ENCODE measurements at places on chromosomes 1 and 21.

GRCh38 chr1:238772322-238772721, 614.0 kb upstream of the CHRM3 start:
- no peak for DNase-seq

DNA sequence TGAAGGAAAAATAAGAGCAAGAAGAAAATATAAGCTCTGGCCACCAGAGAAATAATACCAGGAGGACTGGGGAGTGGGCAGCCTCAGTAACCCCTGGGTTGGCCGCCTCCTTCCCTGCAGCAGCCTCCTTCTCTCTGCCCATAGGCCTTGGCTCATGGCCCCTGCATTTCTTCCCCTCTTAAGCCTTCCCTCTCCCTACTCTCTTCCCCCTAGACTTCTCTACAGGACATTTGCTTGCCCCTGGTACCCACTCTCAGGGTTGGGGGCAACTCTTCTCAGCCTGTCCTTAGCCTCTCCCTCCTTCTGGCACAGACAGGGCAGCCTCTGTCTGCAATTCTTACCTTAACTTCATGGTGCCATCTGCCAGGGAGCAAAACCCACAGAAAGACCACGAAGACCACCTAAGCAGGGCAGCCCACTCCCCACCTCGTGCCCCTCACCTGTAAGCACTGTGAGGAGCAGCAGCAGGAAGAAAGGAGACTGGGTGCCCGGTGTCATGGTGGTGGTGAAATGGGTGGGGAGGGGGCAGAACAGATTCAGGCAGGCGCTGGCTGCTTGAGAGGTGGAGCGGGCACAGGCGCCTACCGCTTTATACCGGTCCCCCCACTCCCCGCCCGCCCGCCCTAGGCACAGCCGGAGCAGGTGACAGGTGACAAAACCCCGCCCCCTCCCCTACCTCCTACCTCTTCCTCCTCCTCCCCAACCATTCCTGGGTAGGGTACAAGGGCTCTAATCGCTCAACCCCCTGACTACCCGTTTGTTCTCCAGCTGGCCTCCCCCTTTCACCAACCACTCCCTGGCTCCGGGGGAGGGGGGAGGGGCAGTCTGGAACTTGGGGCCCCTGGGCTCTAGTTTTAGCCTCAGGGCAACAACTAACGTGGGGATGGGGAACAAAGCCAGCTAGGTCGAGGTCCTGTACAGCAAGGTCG, 15.1 kb downstream of the THBS3 start:
- no peak for DNase-seq

GRCh38 chr1:7418442-7419080, 352.5 kb upstream of the VAMP3 start:
- no peak for DNase-seq

DNA sequence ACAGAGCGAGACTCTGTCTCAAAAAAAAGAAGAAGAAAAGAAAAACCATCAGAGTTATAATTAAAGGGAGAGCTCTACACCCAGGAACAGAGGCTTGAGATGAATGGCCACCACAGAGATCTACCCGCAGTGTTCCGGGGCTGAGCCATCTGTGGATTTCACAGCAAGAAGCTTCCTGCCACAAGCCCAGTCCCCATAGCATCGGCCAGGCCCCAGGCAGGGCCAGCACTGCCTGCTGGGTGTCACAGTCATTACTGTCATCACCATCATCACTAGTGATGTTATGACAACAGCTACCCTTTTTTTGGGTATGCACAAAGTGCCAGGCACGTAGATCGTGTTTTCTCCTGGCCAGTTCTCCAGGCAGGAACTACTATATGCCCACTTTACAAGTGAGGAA, 111.6 kb upstream of the VAMP3 start:
- no peak for DNase-seq

DNA sequence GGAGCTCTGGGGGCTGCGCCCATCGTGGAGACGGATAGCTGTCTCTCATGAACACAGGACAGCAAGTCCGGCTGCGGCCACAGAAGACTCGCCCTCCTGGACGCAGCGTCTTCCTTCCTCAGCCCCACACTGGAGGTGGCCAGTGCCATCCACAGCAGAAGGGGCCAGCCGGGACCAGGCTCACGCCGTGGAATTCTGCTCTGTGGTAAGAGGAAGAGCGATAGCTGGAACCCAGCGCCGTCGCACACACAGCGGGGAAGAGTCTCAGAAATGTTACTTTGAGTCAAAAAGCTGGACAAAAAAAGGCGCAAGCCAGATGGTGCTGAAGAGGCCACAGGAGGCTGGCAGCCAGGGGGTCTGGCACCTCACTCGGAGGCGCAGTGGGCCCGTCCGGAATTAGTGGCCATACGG, 113.9 kb upstream of the COL6A1 start:
- no peak for DNase-seq

DNA sequence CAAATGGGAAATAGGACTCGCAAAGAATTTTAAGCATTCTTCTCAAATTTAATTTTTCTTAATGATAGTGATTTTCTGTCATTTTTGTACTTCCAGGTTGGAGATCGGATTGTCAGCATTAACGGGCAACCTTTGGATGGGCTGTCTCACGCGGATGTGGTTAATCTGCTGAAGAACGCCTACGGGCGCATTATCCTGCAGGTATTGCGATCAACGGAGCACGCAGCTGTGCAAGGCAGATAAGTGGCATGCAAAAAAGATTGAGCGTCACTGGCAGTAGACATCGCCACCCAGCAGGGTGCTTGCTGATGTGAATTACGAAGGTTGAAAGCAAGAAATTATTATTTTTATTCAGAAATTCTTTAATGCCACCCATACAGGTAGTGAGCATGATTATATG, 65.9 kb upstream of the L1TD1 start:
- no peak for DNase-seq

GRCh38 chr1:89607156-89607555, 25.8 kb upstream of the LRRC8C start:
- no peak for DNase-seq

- no peak for DNase-seq
Observed at GRCh38 chr1:3283849-3284248, 170.6 kb upstream of the ARHGEF16 start.

GRCh38 chr1:171769171-171769570, 12.3 kb upstream of the METTL13 start:
- no peak for DNase-seq

DNA sequence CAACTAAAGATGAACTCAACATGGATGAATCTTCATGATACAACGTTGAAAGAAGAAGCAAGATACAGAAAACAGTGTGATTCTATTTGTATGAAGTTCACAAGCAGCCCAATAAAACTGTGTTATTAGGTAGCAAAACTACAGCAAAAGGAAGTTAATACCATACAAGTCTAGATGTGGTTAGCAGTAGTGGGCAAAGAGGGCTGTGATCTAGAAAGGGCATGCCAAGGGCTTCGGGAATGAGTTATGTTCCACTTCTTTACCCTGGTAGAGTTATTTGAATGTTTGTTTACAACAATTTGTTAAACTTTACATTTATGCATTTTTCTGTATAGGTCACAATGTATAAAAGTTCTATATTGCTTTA, 9.2 kb downstream of the TNFRSF9 start:
- DNase-seq, result no peak

DNA sequence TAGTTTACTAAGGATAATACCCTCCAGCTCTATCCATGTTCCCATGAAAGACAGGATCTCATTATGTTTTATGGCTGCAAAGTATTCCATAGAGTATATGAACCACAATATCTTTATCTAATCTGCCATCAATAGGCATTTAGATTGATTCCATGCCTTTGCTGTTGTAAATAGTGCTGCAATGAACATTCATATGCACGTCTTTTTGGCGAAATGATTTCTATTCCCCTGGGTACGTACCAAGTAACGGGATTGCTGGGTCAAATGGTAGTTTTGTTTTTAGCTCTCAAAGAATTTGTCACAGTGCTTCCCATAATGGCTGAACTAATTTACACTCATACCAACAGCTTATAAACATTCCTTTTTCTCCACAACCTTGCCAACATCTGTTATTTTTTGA, 750.9 kb downstream of the BRINP3 start:
- DNase-seq, result no peak

GRCh38 chr1:82931006-82931405, 1067.9 kb downstream of the TTLL7 start:
- DNase-seq, result no peak

- DNase-seq, result no peak
Observed at GRCh38 chr21:14290576-14290975, 74.6 kb downstream of the RBM11 start.

GRCh38 chr1:115311474-115311989, 26.5 kb downstream of the NGF start:
- no peak for DNase-seq

DNA sequence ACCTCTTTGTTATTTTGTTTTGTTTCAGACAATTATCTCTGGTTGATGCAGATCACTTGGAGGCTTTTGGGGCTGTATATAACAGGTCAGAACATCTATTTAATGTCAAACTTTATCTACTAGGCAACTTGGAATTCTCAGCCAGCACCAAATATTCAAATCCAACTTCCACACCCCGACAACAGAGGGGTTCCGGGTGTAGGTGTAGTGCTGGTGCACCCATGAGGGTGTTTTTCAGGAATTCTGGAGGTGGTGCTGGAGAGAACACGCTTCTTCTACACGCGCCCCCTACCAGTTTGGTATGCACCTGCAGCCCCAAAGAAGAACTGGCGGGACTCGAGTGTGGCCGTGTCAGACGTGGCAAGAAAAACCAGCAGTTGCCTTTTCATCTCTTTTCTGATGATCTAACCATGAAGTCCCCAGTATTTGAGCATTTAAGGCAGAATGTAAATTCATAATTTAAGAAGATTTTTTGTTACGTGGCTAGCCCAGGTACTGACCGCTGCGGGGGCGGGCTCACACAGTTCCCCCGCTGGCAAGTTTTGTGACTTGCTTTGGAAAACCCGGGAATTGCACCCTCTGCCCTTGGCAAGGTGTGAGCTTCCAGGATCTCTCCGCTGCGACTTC, 462 bp upstream of the TLCD4 start:
- DNase-seq, result no peak

DNA sequence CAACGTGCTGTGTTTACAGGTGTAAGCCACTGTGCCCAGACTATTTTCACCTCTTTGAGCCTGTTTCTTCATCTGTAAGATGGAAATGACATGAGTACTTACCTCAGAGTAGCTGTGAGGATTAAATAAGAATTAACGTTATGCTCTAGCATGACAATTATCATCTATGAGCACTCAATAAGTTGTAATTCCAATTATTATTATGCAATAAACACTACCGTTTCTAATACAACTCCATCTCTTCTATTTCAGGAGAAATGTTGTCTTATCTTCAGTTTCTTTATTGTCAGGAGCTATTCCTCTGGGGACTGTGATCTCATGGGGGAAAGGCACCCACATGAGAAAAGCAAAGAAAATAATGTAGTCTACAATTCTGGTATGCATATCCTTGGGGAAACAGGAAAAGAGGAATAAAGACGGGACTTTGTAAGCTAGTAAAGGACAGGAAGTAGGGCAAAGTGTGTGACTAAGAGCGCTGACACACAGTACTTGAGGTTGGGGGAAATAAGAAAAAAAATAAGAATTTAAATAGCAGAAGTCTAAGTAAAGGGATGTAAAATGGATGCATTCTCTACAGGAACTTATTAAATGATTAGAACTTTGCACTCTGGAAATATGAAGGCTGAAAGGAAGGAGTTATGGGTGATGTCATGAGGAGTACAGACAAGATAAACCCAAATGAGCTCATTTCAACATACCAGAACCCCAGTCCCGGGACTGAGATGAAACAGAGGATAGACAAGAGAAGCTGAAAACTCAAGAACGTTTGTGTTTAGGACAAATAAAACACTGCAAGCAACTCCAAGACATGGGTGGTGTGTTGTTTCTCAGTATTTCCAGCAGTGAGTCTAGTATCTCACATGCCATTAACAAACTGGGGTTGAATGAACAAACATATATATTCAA, 9.8 kb downstream of the PHC2 start:
- DNase-seq, result no peak

DNA sequence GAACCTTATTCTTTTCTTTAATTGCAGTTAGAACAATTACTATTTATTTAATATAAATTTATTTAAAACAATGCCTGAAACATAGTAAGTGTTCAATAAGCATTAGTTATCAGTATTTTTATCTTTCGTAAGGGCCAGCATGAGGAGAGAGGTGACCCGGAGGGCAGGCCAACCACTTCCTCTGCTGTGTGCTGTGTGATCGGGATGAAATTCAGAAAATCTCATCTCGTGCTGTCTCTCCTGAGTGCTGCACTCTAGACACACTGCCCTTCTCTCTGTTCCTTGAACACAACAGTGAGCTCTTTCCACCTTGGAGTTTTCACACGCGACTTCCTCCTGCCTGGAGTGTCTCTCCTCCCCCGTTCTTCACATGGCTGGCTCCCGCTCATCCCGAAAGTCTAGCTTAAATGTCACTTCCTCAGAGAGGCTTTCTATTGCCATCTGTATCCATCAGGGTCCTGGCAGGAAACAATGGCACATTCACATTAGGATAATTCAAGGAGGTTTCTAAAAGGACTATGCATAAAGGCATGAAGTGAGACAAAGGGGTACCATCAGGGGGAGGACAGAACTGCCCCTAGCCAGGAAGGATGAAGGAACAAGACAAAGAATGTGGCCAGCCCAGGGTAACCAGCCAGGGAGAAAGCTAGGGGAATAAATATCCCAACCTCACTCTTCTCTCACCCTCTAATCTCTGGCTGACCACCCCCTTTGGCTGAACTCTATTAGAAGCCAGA, 142.6 kb upstream of the GJB5 start:
- DNase-seq, result no peak

GRCh38 chr1:161420763-161421455, 53.2 kb upstream of the CFAP126 start:
- DNase-seq, result no peak

DNA sequence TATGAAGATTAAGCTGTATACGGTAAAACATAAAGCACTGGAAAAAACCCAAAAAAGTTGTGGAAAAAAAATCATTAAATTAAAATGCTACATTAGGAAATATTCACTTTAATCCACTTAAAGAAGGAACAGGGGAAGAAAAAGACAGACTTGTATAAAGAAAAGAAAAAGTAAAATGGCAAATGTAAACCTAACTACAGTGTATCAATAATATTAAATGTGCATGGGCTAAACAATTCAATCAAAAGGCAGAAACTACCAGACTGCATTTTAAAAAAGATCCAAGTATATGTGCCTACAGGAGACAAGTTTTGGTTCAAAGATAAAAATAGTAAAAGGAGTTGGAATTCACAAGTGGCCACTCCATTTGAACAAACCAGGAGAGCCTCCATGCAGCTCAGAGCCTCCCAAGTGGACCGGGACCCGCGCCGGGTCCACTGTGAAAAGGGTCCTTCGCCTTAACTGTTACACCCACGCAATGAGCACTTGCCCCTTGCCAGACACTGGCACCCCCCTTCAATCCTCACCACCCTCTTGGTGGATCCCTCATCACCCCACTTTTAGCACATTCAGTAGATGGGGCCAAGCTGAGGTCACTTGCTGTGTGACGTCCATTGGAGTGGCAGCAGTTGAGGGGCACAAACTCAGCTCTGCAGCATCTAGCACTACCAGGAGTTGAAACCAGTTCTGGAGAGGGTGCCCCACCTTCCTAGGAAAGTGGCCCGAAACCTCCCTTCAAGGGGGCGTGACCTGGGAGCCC, 898 bp downstream of the C1orf174 start:
- DNase-seq, result no peak

DNA sequence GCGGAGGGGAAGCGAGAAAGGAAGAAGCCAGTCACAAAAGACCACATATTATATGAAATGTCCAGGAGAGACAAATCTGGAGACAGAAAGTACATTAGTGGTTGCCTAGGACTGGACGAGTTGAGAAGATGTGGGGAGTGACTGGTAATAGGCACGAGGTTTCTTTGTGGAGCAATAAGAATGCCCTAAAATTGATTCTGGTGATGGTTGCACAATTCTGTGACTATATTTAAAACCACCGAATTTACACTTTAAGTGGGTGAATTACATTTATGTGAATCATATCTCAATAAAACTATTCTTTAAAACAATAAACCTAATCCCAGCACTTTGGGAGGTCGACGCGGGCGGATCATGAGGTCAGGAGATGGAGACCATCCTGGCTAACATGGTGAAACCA, 63.1 kb downstream of the ZNF281 start:
- DNase-seq, result no peak

All from retinal pigment epithelial cell (primary cell).